ENCODE measurements at places on chromosomes 2 and 18.

GRCh38 chr2:88024509-88024908 is 8.2 kb upstream of the RNU2-63P start:
- no peak for DNase-seq

DNA sequence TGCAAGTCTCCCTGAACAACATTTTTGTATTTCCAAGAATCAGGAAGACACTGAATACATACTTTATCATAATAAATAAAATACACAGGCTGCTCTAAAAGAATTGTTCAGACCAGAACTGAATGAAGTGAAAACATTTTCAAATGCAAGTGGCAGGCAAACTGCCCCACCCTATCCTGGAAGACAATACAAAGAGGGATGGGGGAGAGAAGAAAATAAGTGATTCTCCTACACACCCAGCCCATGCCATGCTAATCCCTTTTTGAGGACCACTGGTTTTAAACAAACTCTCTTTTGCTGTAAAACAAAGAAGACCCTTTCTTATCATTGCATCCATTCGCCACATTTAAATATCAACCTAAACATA is 95.6 kb downstream of the PID1 start:
- DNase-seq = no peak

DNA sequence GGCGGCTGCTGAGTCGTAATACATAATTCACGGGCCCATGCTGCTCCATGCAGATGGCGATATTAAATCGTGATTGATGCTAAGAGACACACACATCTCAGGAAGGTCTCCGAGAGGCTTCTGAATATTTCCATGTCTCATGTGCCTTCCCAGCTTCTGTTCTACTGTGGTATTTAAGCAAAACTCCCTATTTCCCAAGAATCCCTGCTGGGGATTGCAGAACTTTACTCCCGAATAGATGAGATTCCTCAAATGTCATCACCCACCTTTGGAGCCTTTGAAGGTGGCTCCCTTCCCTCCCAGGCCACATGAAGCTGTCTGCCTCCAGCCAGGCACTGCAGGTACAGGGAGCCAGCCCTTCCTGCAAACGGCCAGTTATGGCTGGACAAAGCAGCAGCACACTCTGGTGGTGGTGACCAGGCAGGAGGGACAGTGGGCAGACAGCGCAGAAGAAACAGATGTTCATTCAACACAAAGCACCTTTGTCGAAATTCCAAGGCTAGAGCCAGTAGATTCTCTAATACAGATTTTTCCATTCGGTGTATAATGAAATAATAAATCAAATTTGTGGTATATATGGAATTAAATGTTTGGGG is 14.1 kb downstream of the NRP2 start:
- DNase-seq = no peak

DNA sequence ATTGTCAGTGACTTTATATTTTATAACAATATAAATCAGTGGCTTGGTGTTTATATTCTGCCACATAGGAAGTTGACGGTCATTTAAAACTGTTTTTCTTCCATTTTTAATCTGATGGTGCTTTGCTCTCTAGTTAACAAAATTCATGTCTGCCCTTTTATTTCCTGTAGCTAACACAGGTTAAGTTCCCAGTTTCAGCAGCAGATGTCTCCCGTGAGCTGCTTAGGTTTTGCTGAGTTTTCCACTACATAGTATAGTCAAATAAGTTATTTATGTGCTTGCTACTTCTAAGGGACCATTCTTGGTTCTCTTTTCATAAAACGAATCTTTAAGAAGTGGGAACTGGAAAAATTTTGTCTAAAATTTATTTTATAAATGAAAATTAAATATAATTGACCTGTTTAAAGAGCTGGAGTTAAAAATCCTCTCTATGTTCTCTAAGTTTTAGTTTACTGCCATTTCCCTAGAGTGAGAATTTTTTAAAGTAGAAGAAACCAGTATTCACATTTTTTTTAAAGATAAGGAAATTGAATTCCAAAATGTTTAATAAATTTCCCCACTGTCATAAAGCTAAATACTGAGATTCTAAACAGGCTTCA is 20.6 kb downstream of the HTR2B start:
- peak; percentile 24 for DNase-seq

GRCh38 chr2:170371231-170371998 is 193.5 kb downstream of the MYO3B start:
- DNase-seq = no peak

DNA sequence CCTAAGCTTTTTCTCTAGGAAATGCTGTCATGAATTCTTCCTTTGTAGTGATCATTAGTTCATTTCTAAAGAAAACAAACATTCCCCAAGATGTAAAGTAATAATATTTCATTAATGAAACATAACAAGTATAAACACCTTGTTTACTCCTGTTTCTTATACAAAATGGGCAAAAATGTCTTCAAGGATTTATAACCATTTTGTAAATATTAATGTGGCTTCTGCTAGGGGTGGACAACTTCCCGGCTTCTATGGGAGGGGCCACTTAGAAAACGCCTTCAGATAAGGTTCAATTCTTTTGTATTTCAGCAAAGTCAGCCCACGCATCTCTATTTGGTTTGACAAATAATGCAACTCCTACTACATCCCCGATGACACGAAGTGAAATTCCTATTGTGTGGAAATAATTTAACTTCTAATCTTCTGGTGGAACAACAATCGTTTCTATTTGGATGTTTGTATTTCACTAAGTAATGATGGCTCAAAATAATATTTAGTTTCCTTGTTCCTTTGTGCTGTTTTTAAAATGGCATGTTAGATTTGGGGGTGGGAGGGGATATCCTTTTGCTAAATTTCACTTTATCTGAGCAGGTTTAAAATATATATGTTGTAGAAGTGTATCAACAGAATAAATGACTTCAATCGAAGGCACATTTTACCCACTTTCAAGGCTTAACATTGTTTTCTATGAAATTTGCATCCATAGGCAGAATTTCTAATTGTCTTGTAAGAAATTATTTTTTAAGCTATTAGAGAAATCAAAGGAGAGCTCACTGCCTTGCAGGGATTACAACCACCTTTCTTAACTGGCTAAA is 14.7 kb upstream of the HOXD1 start:
- no peak for DNase-seq

DNA sequence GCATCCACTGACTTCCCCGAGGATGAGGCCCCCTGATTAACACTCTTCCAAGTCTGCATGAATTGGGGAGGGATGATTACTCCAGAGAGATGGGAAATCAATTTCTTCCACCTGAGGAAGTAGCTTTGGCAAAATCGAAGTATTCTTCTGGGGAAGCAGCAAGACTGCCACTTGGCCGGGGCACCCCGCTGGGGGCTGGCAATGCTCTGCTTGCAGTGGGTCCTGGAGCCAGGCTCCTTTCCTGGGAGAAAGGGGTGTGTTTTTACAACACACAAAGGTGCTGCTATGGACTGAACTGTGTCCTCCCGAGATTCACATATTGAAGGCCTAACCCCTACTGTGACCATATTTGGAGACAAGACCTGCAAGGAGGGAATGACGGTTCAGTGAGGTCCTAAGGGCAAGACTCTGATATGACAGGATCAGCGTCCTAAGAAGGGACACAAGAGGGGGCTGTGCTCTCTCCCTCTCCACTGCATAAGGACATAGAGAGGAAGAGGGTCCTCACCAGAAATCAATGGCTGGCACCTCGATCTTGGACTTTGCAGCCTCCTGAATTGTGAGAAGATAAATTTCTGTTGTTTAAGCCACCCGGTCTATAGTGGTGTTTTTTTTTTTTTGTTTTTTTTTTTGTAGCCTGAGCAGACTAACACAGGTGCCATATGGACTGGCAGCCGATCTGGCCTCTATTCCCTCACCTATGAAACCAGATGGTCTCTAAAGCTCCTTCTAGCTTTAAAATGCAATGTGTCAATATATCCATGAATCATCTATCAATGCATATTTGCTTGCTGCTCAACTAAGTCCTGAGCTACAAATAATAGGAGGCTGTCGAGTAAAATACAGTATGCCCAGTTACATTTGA is 3.6 kb upstream of the SMARCAL1 start:
- no peak for DNase-seq

GRCh38 chr18:26432651-26433424 is 115.5 kb downstream of the KCTD1 start:
- DNase-seq = no peak

DNA sequence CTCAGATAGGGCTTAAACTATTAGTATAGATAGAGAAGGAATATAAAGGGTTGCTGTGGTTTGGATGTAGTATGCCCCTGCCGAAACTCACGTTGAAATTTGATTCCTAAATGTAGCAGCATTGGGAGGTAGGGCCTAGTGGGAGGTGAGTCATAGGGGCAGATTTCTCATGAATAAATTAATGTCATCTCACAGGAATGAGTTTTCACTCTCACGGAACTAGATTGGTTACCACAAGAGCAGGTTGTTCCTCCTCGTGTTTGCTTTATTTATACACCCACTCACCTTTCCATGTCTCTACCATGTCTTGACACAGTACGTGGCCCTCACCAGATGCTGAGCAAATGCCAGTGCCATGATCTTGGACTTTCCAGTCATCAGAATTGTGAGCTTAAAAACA is 218.2 kb downstream of the RBM43 start:
- DNase-seq = no peak

DNA sequence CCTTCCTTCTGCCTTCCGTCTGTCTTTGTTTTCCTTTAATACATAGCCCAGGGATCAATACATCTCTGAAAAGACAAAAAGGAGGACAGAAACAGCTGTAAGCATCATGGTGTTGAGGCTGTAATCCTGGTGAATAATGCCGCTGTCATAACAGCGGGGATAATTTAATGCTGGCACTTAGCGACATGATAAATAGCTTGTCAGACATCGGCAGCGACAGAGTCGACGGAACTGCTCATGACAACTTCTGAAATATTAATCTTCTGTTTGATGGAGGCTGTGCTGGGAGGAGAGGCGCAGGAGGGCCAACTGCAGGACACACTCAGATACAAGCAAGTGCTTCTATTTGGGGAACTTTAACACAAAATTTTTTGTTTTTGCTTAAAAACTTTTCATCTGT is 602.2 kb downstream of the GALR1 start:
- DNase-seq = no peak

DNA sequence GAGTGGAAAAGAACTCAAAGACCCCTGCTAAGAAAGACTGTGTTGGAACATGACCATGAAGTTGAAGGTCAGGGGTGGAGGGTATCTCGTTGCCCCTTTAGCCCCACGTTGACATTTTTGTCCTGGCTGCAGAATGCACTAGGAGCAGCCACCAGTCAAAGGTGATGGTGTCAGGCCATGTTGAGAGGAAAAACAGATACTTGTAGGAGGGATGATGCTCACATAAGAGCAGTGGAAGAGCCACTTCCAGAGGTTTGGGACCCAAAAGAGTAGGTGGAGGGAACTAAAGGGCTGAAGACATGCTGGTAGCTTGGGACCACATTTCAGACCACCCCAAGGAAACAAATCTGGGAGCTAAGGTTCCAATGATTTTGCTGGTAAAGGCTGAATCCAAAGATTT is 159.0 kb downstream of the MYO3B start:
- no peak for DNase-seq

DNA sequence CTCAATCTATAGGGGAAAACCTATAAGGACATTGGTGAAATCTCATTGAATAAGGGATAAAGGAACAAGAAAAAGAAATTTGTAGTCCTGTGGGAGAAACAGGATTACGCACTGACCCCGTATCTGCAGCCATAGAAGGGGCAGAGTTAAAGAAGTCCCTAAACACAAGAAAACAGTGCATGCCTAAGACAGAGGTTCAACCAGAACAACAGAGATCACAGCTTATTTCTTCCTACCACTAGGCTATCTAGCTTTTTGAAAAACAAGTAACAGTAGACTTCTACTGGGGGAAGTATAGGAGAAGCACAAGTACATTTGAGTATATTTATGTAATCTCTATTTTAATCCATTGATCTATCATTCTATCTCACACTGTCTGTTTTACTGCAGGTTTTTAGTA is 485.2 kb upstream of the REG3G start:
- DNase-seq = no peak

GRCh38 chr2:231634951-231635875 is 42.5 kb downstream of the TEX44 start:
- DNase-seq = no peak

GRCh38 chr18:49071778-49072177 is 121.0 kb upstream of the SMAD7 start:
- no peak for DNase-seq

- DNase-seq = no peak
Measured at GRCh38 chr18:34207344-34207851, 17.3 kb downstream of the NOL4 start.

DNA sequence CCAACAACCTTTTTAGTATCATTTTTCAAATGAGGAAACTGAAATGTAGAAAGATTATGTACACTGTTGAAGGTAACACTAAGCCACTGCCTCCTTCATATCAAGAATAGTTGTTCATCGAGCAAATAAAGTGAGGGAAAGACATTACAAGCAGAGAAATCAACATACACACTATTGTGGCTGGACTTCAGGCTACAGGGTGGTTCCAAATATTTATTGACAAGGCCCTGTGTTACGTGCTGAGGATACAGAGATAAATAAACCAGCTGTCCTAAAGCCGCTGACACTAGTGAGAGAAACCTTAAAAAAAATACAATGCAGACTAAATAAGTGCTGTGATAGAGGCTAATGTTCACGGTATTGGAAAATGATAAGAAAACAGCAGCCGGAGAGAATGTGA is 1.9 kb upstream of the LNPK start:
- DNase-seq = no peak

GRCh38 chr2:15733867-15734673 is 142.4 kb downstream of the DDX1 start:
- DNase-seq = no peak

GRCh38 chr2:109648041-109648527 is 33.9 kb downstream of the SOWAHC start:
- DNase-seq = no peak

DNA sequence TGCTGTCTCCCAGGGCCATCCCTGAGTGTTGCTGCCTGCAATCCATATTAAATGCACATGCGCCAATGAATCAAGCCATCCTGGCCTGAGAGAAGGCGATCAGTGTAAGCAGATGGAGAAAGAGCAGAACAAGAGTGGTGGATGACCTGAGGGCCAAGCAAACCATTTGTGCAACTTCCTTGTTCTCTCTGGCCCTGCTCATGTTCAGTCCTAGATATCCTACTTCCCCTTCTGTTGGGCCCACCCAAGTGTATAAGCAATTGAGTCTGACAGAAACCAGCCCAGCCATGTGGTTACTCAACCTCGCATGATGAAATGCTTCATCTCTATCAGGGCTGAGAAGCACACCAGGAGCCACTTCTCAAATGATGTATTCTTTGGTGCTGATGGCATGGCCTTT is 383.1 kb upstream of the ID2 start:
- DNase-seq = no peak

Data from activated naive CD8-positive, alpha-beta T cell treated with anti-CD3 and anti-CD28 coated beads for 36 hours (primary cell).